Foreskin keratinocyte (primary cell): ENCODE measurements at places on chromosomes 6 and 20.

DNA sequence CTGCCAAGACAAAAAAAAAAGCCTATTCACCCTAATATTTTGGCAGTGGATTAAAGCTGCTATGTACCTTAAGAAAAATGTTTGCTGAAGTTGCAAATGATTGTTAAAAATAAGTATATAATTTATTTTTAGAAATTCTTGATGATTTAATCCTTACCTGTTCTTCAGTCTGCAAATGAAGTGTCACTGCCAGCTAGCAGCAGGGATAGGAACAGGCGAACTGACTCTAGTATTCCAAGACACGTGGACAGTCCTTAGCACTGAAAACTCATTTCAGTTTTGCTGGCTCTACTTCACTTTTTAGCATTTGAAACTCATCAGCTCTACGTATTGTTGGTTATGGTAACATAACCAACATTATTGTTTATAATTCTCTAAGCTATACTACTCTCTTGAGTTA, 204.4 kb upstream of the ID4 start:
- DNase-seq: no peak

GRCh38 chr20:63745424-63745805, 5.8 kb downstream of the SLC2A4RG start:
- no peak for DNase-seq

DNA sequence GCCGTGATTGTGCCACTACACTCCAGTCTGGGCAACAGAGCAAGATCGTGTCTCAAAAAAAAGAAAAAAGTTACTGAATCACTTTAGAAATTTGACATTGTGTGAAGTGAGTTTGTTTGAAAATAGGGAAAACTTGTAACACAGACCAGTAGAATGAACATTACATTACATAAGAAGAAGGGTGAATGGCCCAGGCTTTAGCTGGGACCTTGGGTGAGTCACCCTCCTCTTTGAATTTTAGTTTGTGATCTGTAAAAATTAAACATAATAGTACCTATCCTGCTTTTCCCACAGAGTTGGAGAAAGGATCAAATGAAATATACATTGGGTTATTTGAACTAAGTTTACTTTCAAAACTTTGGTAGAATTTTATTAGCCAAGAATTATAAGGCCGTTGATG, 56.3 kb downstream of the KCNS1 start:
- DNase-seq: no peak

DNA sequence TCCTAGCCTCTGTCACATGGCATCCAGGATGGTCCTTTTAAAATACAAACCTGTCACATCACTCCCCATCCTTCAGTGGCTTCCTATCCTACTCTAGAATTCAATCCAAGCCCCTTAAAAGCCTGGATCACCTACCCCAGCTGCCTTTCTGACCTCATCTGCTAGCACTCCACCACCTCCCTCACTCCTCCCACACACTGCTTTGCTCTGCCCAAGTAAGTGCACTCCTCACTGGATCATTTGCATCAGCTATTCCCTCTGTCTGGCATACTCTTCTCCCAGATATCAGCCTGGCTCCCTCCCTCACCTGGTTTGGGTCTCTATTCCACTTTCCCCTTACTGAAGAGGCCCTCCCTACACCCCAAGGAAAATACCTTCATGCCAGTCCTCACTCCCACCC, 10.5 kb downstream of the C6orf136 start:
- no peak for DNase-seq

GRCh38 chr6:37931066-37931465, 111.5 kb downstream of the ZFAND3 start:
- no peak for DNase-seq
